ENCODE measurements at places on chromosomes 1 and 21.
A peak's percentile ranks its signal among the peaks of the same experiment; 100 is the strongest.

DNA sequence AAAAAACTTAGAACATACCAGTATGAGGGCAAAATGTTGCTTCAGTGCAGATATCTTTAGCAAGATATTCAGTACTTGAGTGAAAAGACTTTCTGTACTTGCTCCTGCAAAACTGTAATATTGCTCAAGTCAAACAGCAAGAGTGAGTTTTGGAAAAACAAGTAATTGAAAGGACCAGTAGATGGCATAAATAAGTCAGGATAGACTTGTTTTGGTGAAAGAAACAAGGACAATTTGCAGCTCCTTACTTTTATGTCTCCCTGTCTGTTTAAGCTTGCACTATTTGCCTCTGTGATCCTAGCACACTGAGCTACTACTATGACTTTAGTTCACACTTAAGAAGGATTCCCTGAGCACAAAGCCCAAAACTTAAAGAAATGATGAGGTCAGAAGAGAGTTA is 39.1 kb downstream of the IFI44 start:
- no peak for DNase-seq

GRCh38 chr21:40641042-40641441 is 205.9 kb downstream of the DSCAM start:
- DNase-seq, result no peak

GRCh38 chr1:107132195-107132594 is 8.6 kb upstream of the NTNG1 start:
- DNase-seq, result no peak

DNA sequence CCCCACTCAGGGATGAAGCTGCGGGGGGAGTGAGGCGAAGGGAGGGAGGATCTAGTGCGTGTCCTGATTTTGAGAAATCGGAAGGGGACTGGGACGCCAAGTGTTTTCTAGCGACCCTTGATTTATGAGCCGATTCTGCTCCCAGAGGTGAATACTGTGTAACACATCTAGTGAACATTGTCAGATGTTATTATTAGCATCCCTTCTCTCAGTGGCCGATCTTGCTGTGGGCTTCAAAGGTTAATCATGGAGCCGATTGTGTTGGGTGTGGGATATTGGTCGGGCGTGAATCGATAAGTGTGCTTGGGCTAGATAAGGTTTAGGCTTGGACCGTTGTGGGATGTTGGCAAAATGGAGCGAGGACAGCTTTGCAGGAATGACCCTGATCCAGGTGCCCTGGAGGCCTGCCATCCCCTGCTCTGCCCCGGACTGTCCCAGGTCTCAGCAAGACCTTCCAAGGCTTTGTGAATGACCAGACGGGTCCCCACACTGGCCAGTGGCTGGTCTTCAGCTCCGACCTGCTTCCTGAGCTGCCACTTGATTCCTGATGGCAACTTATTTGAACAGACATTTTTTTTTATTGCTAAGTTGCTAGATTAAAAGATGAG is 2.2 kb downstream of the AJAP1 start:
- no peak for DNase-seq

- no peak for DNase-seq
Measured at GRCh38 chr1:161499099-161500039, 5.9 kb upstream of the FCGR2A start.

- DNase-seq, result no peak
Measured at GRCh38 chr1:234543442-234544086, 64.6 kb upstream of the TARBP1 start.

- no peak for DNase-seq
Measured at GRCh38 chr1:170064821-170065220, 9.7 kb downstream of the KIFAP3 start.

GRCh38 chr1:108643492-108644335 is 17.2 kb downstream of the HENMT1 start:
- peak; percentile 49 for DNase-seq

DNA sequence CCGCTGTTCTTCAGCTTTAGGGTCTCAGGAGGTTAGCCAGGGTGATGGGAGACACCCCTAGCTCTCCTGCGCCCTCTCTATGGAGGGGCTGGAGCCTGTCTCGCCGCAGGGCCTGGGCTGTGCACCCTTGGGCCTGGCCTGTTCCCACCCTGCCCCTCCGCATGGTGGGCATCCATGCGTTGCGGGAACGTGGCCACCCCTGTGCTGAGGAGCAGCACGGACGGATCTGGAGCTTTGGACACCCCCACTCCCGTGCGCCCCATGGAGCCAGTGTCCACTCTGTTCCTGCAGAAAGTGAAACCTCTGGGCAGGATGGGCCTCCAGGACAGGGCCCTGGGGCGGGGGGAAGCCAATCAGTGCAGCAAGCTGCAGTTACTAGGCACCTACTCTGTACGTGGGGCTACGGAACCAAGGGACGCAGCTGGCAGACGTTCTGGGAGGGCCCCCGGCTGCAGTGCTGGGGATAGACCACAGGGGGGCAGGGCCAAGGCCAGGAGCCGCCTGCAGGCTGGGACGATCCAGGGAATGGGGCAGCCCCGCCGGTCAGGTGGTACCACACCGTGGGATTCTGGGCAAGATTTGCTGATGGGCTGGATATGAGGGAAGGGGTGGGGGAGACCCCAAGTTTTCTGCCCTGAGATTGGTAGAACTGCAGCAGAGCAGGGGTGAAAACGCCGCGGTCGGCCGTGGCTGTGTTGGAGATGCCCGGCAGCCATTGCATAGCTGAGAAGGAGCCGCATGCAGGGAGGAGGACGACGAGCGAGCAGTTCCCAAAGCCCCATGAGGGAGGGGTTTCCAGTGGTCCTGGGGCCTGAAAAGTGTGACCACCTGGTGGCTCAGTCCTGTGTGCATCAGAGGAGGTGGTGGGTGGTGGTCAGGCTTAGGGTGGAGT is 43.3 kb downstream of the TP73 start:
- peak; percentile 49 for DNase-seq

GRCh38 chr1:227453631-227454355 is 109.6 kb upstream of the ZNF678 start:
- DNase-seq, result no peak

GRCh38 chr1:180154003-180154324 is 705 bp upstream of the QSOX1 start:
- DNase-seq, result no peak

DNA sequence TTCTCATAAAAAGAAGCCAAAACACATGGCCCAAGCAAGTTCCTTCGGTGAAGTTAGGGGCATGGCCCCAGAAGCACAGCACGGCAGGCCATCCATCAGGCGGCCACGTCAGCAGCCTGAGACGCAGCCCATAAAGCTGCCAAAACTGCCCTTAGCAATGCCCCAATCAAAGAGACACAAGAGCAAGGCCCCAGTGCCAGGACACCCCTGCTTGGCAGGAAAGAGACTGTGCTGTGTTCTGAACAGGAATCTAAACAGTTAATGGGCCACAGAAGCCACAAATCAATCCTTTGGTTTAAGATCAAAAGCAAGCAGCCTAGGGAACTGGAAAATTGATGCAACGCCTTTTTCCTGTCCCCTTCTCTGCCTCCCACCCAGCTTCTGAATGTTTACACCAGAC is 497.0 kb upstream of the USP24 start:
- DNase-seq, result no peak

- DNase-seq, result no peak
Measured at GRCh38 chr1:212465311-212465710, 32.6 kb downstream of the NENF start.

DNA sequence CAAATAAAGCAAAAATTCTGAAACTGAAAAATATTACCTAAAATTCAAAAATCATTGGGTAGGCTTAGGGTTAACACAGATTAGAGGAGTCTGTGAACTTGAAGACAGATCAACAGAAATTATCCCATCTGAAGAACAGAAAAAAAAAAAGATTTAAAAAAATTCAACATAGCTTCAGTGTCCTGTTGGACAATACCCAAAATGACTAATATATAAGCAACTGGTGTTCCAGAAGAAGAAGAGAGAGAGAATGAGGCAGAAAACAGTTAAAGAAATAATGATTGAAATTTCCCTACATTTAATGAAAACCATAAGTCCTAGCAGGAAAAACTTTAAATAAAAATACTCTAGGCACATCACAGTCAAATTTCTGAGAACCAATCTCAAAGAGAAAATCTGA is 31.5 kb downstream of the TMCO1 start:
- no peak for DNase-seq

DNA sequence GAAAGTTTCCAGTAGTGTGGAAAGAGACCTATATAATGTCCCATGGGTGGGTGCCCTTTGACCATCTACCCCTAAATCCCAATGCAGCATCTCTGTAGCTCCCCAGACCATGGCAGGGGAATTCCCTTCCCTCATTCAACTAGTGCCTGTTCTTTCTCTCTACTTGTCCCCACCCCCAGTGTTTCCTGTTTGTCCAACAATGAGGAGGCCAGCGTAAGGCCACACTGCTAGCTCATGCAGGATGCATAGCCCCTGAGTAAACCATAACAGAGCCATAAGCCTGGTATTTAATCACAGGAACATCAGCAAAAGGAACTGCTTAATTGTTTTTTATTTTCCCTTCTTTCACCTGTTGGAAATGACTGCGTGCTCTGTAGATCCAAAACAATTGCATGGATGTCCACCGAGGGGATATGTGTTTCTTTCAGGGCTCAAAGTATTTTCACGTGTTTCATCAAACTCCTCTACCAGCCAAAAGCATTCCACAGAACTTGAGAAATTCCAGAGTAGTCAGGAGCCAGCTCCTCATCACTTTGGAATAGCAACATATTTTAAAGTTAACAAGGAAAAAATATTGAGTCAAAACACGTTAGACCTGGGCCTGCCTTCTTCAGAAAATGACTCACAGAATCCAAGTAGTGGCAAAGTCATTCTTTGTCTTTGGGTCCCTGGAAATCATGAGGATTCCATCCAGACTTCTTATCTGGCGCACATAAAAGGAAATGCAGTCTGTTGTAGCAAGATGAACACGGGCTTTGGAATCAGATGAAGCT is 162.5 kb upstream of the SGIP1 start:
- peak; percentile 53 for DNase-seq

GRCh38 chr21:46431448-46431847 is 27.2 kb upstream of the DIP2A start:
- DNase-seq, result no peak

GRCh38 chr1:213393860-213394259 is 342.8 kb downstream of the RPS6KC1 start:
- DNase-seq, result no peak

GRCh38 chr1:182677397-182678098 is 6.8 kb downstream of the RGS8 start:
- no peak for DNase-seq

GRCh38 chr1:200620273-200621131 is at the start of gene KIF14:
KIF14 (minus strand) TSS chr1:200620751; CDS start chr1:200618723, 2,028 bp downstream.
- DNase-seq, result peak; percentile 96

DNA sequence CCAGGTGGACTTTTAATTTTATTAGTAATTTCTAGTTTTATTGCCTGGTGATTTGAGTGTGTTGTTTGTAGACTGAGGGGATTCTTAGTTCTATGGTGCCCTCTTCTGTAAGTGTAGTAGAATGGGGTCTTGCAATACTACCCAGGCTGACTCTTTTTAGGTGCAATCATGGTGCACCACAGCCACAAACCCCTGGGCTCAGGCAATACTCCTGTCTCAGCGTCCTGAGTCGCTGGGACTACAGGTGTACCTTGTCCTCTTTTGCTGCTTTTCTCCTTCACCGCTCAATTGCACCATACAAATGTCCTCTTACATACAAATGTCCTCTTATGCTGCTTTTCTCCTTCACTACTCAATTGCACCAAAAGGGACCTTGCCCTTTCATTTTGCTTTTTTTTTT is 43.1 kb downstream of the SCP2 start:
- no peak for DNase-seq

DNA sequence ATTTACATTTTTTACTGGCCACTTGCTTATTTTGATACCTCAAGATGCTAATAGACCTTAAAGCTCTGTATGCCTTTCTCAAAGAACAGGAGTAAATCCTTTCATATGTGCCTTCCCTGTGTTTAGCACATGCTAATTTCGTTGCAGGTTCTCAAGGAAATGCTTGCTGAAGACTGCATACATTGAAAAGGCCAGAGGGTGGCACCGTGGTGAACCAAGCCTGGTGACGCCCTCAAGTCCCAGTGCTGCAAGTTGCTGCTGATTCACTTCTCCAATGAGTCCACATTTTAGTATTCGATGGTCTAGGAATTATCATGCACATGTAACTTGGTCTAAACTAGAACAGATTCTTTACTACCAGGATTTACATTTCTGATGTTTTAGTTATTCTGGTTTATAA is 94.1 kb downstream of the CLDN17 start:
- DNase-seq, result no peak

DNA sequence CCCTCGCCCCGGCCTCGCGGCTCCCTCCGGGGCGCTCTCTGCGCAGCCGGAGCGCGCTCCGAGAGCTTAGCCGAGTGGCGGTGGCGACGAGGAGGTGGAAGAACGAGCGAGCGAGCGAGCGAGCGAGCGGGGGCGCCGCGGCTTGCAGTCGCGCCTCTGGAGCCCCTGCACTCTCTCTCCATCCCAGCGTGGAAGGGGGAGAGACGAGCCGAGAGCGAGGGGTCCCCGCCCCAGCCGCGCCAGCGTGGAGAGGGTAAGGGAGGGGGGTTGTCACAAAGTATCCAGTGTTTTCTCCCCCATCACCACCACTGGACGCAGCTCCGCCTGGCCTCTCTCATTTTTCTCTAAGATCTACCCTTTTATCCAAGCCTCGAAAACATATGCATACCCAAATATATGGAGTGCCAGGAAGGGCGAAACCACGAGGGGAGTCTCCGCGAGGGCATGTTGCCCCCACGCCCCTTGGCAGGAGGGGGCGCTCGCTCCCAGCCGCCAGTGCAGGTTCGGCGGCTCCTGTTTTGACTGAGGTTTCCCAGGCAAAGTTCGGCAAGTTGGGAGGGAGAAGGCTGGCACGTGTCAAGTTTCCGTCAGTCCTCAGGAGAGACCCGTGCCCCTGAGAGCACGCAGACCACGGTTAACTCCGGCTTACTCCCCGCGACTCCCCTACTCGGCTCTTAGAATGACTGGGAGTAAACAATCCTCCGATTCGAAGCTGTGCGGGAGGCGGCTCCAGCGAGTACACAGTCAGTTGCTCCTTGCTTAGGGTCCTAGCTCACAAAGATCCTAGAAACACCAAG is 569 bp upstream of the DAB1 start:
- DNase-seq, result no peak

GRCh38 chr1:52627028-52627427 is 5.9 kb upstream of the SHISAL2A start:
- DNase-seq, result no peak

DNA sequence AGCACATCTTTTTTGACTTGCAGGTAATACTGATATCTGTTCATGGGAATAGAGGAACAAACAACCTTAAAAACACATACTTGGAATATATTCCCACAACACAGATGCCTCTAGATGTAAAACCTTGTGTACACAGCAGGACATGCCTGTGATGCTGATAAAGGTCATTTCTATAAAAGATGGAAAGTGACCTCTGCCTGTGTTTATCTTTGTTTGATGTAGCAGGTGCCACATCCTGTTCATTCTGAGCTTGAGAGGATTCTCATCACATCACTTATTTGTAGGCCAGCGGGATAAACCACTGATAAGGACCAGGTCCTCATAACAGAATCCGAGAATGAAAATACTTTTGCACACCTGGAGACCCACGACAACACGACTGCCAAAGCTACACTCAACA is 133.7 kb downstream of the SMYD2 start:
- DNase-seq, result no peak

Data from activated CD4-positive, alpha-beta memory T cell treated with anti-CD3 and anti-CD28 coated beads for 36 hours (primary cell).